ENCODE measurements at places on chromosomes 13 and 19.
A peak's percentile ranks its signal among the peaks of the same experiment; 100 is the strongest.

- no peak for DNase-seq
Measured at GRCh38 chr19:23403581-23404324, 8.5 kb upstream of the ZNF91 start.

- no peak for DNase-seq
Measured at GRCh38 chr19:16002406-16003384, 53.9 kb downstream of the OR10H4 start.

- DNase-seq = no peak
Measured at GRCh38 chr19:28164214-28164613, 1048.7 kb downstream of the UQCRFS1 start.

DNA sequence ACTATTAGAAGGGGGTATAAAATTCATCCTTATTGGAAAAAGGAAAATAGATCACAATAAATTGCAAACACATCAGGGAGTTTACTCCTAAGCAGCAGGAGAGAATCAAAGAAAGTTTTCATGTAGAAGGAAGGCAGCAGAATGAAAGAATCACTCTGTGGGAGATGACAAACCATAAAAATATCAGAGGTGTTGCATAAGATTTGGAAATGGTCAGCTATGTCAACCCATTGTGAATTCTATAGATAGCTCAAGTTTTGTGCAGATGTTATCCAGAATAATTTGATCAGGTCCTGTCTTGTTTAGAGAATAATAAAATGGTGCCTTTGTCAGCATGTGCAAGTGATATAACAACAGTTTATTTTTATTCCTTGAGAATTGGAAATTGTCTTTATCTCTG is 622.4 kb downstream of the DCT start:
- no peak for DNase-seq

DNA sequence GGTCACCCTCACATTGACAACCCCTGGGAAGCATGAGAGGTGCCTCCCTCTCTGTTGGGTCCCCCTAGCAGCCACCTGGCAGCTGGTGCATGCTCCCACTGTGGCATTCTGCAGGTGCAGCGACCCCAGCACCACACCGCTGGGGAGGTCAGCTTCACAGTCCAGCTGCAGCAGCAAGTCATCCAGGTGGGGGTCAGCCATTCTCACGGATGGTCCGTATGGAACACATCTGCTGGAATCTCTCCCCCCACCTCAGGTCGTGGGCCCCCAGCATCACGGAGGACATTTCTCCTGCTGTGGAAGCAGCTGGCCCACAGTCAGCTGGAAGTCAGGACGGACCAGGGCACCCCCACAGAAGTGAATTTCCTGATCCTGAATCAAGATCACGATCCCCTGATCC is 201.3 kb downstream of the COG6 start:
- DNase-seq = no peak

- DNase-seq = no peak
Measured at GRCh38 chr13:113865427-113865826, 1.6 kb upstream of the GAS6 start.

GRCh38 chr13:51804295-51805172 is 571 bp upstream of the DHRS12 start:
- no peak for DNase-seq

DNA sequence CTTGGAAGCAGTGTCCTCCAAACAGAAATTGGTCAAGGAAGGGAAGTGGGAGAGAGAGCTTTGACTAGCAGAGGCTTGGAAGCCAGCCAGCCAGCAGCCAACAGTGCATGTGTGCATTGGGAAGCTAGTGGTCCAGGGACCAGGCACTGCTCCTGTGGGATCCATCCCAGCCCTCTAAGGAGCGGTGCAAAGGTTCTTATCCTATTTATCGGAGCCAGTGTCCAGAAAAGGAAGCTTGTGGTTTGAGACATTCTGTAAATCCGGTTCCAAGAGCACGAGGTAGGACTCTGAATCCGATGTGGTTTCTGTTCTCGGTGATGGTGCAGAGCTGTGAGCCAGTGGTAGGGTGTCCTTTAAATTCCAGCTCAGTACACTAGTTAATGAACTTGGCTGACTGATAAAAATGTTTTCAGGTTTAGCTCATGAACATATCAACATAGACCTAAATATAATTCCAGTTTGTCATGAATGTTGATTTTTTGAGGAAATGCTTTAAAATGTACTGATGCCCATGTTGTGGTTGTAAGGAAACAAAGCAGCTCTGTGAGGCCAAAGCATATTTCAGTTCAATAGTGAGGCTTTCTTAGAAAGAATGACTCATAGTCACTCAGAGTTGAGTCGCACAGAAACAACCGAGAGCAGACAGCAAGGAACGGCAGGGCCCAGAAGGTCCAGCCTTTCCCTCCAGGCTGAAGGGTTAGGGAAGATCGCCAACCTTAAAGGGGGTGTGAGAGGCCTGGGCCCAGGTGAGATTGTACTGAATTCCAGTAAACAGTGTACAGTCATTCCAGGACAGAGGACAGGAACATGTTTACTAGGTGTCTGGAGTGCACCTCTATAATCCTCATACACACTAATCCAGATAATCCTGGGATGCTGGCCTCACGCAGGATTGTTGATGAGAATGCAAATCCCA is 21.5 kb upstream of the GARRE1 start:
- peak; percentile 57 for DNase-seq

GRCh38 chr19:4052114-4052992 is 14.3 kb downstream of the ZBTB7A start:
- DNase-seq = no peak

DNA sequence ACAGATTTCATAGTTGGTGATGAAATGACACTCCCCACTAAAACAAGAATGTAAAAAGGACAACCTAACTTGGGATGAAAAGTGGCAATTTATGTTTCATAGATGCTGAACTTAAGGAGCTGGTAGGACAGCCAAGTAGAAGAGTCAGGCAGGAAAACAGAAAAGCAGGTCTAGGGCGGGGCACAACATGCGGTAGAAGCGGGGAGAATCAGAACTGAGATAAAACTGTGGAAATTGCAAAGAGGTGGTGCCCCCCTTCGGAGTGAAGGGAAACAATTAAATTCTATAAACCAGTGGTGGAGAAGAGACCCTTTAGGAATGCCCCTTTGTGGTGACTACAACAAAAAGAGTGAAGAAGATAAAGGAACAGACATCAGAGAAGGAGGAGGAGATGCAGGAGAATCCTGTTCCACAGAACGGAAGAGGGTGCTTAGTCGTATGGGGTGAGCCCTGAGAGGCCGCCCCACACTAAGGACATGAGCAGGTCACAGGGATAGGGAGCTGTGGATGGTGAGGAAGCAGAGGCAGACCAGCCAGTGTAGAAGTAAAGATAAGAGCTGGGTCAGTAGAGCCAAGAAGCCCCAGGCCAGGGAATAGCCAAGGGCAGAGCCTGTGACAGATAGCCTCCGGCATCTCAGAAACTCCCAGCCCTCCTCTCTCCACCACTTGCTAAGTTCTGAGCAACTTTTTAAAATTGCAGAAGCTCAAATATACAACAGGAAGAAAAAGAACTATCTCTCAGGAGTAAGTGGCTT is 100.3 kb upstream of the DOCK9 start:
- no peak for DNase-seq

DNA sequence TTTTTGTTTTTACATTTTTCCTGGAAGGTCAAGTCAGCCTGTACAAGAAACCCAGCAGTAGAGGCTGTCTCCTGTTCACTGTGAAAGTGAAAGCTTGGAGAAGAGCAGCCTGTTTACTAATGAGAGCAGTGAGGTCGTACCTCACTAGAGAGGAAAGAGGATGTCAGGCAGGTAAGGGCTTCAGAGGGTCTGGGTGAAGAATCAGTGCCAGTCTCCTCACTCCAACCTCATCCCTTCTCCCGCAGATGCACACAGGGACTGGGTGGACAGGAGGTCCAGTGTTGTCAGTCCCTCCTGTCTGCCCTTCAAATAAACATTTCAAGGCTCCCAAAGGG is 462.5 kb downstream of the KLF5 start:
- DNase-seq = no peak

DNA sequence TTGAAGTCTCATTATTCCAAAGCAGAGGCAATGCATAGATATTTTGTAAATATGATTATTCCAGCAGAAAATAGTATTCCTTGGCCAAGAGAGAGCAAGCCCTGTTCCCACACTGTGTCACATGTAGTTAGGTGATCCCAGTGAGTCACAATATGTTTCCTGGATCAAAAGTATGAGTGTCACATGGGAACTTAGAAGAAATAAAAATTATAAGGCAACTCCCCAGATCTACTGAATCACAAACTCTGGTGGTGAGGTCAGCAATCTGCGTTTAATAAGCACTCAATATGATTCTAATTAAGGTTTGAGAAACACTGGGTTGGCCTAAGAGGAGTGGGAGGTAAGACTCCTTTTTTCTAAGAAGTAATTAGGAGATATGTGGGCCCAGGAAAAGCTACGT is 1504.5 kb upstream of the PCDH20 start:
- no peak for DNase-seq

- no peak for DNase-seq
Measured at GRCh38 chr13:77042566-77043177, 15.7 kb upstream of the FBXL3 start.

GRCh38 chr13:19068691-19069090 is 112.9 kb downstream of the TUBA3C start:
- DNase-seq = no peak

DNA sequence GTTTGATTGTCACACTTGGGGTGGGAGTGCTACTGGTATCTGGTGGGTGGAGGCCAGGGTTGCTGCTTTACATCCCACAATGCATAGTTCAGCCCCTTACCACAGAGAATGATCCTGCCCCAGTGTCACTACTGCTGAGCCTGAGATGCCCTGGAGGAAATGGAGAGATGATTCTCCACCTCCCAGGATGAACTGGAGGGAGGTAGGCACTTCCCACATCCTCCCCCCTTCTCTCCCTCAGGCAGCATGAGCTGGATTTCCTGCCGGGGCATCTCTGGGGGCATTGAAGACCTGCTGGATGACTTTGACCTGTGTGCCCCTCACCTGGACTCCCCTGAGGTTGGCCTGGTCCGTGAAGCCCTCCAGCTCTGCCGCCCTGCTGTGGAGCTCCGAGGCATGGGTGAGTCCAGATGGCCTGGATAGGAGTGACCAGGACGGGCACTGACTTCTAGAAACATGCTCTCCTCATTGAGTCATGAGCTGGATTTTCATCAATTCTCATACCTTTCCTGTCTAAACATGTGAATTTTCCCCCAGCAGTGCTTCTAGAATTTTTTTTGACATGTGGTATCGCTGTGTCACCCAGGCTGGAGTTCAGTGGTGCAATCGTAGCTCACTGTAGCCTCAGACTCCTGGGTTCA is 45.3 kb downstream of the NWD1 start:
- no peak for DNase-seq

DNA sequence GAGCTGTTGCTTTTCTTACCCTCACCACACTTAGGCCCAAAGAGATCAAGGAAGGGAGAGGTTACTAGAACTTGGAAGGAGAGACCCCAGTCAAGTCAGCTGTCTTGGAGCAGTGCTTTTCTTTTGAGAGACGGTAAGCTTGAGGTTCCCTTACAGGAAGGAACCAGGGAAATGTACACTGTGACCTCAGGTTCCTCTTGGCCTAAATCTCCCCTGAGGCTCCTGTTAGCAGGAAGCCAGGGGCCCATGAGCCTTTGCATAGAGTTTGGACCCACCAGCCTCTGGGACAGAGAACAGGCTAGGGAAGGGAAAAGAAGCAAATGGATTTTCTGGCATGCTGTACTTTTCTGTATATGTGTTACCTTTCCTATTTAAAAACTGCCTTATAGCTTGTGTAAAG is 5.9 kb upstream of the GPR18 start:
- no peak for DNase-seq

- no peak for DNase-seq
Measured at GRCh38 chr19:56423276-56423984, 19.3 kb downstream of the ZNF583 start.

DNA sequence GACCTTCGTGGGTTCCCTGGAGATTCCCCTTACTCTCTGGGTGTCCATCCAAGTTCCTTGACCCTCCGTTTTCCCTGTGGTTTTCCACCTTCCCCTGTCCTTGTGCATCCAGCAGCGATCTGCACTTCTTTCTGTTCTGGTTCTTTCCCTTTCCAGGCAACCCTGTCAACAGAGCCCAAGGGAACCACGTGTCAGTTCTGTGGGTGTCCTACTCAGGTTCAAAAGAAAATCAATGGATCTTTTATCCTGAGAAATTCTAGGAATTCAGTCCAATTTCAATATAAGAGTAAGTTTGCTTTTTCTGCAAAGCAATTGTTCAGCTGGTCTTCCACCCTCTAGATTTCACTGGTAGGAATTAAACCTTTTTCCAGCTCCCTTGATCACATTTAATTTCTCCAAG is 1394.8 kb upstream of the SLC10A2 start:
- DNase-seq = no peak

DNA sequence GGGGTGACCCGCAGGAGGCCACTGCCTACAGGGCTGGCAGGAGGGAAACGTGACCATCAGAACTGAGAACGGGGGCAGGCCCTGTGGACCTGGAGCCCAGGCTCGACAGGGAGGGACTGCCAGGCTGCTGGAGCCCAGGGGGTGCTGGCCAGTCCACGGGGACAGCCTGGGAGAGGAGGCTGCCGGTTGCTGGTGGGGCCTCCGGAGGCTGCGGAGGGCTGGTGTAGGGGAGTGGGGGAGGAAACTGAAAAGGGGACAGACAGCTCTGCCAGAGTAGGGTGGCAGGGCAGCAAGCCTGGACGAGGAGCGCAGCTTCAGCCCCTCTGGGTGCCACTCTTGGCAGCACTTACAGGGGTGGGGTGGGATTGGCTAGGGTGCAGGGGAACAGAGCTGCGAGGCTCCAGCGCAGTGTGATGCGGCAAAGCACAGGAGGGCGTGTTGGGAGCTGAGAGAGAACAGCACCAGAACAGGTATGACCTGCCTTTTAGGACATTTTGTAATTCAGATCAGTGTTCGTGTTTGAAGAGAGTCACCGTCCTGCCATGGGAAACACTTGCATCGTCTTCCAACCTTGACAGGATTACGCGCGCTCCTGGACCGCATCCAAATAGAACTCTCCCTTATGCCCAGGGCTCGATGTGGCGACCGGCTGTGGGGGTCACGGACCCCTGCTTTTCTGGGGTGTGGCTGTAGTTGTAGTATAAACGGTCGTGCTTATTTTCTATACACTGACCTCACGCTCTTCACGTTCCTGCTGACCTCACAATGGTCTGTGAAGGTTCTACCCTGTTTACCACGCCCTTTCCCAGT is 19.9 kb upstream of the ARHGEF7 start:
- no peak for DNase-seq

DNA sequence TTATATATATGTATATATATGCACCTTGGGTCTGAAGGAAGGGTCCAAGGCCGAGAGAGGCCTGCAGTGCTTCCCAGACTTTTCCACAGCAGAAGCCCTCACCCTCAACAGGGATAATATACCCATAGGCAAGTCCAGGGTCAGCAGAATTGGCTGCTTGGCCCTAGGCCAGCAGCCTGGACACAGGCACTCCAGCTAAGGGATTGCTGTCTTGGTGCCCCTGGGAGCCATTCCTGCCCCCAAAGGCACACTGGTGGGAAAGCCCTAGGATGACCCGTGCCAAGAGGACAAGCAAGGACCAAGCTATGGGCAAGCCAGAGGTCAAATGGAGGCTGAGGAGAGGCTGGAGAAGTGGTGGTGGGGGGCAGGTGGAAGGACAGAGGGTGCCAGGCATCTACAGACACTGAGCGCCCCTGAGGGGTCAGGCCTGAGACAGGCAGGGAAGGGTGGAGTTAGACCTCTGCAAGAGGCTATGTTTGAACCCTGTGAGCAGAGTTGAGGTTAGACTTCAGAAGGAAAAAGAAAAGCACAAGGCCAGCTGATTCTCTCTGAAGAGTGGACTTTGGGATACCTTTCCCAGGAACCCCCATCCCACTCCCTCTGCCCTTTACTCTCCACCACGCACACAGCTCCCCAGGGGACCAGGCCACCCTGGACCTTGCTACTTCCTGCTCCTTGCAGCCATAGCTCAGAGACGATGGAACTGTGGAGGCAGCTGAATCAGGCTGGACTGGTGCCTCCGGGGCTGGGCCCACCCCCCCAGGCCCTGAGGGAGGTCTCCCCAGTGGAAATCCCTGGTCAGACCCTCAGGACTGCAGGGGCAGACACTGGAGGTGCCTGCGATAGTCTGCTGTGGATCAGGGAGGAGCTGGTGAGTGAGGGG is at the start of gene ERICH4:
Gene ERICH4 (plus strand): TSS at position 684 of the 883 bp plus-strand sequence. CDS start 14 bp downstream, at position 698.
- no peak for DNase-seq
